ENCODE measurements at places on chromosomes 6 and 20. TPM values are rescaled to one million over a fixed set of nuclear protein-coding genes. Genes with fewer than 3 reads are reported as not detected.

The SSTR4 gene
- 0.43 TPM for total RNA-seq

The OR12D3 gene
- not detected for total RNA-seq

The ABRACL gene
- 26.9 TPM for total RNA-seq

The SRSF12 gene
- total RNA-seq = 1.2 TPM

The PDYN gene
- not detected for total RNA-seq

The TSPO2 gene
- not detected for total RNA-seq

The KIF25 gene
- total RNA-seq = not detected

The SLC13A3 gene
- total RNA-seq = 3.9 TPM

The MOCS1 gene
- 0.39 TPM for total RNA-seq

The ASF1A gene
- total RNA-seq = 7.5 TPM

The CCN6 gene
- not detected for total RNA-seq

The ZBTB2 gene
- total RNA-seq = 9.4 TPM

The CGAS gene
- 2.3 TPM for total RNA-seq

The AHCY gene
- 83.2 TPM for total RNA-seq

The NMBR gene
- total RNA-seq = not detected

The KCNK5 gene
- not detected for total RNA-seq

The KCNK16 gene
- total RNA-seq = not detected

The BNIP5 gene
- total RNA-seq = not detected

The SYNCRIP gene
- 63.9 TPM for total RNA-seq

The PPP1R3G gene
- total RNA-seq = 11.4 TPM

The ROS1 gene
- not detected for total RNA-seq

The DUSP22 gene
- 28.1 TPM for total RNA-seq

The PRRT1 gene
- total RNA-seq = 0.79 TPM

The CST4 gene
- not detected for total RNA-seq

The STX11 gene
- total RNA-seq = 0.79 TPM

The MYL9 gene
- 13.9 TPM for total RNA-seq

The LAMA2 gene
- total RNA-seq = 0.65 TPM

The MMP24 gene
- total RNA-seq = 1.7 TPM

The BAG2 gene
- 3.0 TPM for total RNA-seq

The ASIP gene
- not detected for total RNA-seq

The SLC32A1 gene
- total RNA-seq = not detected

The SLC25A27 gene
- 2.7 TPM for total RNA-seq

The POU3F2 gene
- total RNA-seq = not detected

The CEP57L1 gene
- 19.2 TPM for total RNA-seq

The NRSN1 gene
- not detected for total RNA-seq
